ENCODE measurements at places on chromosomes 1 and 21.
A peak's percentile ranks its signal among the peaks of the same experiment; 100 is the strongest.

GRCh38 chr1:78758506-78758905 is 108.9 kb downstream of the IFI44 start:
- DNase-seq = no peak

DNA sequence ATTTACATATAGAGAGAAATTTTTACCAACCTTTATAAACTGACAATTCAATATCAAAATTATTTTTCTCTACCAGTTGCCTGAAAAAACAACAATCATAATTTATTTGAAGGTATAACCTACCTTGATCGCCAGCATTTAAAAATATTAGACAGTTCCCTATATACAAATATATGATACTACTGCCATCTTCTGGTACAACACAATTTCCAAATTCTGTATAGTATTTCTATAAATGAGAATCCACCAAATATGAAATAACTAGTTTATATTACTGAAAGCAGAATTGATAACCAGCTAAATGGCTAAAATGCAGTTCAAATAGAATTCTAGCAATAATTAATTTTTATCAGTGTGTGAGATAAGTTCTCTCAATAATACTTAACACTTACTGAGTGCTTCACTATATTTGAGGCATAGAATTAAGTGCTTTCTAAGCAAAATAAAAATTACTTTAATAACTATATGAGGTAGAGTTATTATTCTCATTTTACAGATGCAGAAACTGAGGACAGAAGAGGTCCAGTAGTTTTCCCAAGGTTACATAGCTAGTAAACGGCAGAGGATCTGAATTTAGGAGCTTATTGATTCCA is 75.6 kb downstream of the PIGK start:
- no peak for DNase-seq

DNA sequence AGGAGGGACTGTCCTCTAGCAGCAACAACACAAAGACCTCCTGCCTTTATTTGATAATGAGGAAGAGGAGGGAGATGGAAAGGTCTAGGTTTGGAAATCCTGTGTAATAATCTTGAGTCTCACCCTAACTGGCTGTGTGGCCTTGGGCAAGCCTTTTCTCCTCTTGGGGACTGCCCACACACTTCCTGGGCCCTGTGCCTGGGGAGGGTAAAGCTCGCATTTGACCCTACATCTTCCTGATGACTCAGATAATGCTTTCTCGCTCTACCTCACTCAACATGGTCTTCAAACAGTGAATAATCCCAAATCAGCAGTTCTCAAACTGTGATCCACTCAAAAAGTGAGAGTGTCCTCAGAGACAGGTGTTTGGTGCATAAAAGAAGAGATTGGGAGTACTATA is 81.2 kb downstream of the VWA5B1 start:
- DNase-seq = no peak

DNA sequence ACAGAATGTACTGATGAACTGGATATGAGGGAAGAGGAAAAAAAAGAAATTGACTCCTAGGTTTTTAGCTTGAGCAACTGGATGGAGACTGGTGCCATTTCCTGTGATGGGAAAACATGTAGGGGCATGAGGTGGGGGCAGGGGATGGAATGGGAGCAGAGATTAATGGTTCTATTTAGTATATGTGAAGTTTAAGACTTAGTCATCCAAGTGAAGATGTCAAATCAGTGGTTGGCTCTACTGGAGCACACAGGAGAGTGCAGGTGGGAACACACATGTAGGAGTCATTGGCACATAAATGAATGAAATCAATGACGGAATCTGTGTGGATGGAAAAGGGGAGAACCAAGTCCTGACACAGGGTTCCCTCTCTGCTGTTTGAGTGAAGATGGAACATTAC is 224.4 kb upstream of the COA6 start:
- DNase-seq = no peak

GRCh38 chr1:1601564-1602303 is 1.8 kb upstream of the FNDC10 start:
- no peak for DNase-seq

DNA sequence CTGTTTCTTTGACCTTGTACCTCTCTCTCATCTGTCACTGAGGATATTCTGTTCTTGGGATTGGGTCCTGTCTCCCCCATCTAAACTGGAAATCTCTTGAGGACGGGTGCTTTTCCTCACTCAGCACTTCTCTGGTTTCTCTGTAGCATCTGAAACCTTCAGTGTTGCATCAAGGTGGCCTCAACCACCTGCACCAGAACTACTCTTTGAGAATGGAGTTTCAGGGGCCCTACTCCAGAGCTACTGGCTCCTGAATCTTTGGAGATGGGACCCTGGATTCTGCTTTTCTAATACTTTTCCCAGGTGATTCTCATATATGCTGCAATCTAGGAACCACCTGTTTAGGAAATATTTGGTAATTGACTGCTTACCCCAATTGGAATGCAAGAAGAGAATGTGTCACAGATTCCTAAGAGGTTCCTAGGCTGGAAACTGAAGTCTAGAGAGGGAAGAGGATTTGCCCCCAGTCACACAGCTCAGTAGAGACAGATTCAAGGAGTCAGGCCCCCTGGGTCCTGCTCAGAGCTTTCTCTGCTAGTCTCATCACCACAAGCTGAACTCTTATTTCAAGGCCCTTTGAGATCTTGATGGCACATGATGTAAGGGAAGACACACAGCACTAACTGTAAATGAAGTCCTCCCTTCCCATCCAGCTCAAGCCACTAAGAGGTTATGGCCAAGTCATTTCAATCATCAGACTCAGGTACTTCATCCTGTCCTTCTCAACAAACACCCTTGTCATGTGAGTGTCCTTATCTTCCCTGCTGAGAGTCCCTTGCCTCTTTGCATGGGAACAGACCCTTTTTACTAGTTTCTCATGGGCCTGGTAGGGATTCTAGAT is 48.7 kb downstream of the EIF2D start:
- no peak for DNase-seq

- DNase-seq = no peak
Observed at GRCh38 chr1:78916986-78917385, 89.5 kb downstream of the ADGRL4 start.

DNA sequence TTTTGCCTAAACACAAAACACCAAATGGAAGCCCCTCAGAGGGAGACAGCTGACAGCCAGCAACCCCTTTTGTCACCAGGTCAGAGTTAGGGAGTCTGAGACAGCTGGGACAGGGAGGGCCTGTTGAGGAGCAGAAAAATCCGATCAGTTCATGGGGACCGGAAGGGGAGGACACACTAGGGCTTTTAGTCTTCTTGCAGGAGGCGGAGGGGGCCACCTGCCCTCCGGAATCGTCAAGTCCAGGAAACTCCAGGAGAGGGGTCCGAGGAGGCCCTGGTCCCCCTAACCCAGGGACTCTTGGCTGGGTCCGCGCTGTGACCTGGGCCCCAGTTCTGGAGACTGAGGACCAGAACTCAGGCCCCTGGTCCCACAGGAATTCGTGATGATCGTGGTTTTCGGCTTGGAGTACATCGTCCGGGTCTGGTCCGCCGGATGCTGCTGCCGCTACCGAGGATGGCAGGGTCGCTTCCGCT is 34.2 kb downstream of the KCNQ4 start:
- no peak for DNase-seq

DNA sequence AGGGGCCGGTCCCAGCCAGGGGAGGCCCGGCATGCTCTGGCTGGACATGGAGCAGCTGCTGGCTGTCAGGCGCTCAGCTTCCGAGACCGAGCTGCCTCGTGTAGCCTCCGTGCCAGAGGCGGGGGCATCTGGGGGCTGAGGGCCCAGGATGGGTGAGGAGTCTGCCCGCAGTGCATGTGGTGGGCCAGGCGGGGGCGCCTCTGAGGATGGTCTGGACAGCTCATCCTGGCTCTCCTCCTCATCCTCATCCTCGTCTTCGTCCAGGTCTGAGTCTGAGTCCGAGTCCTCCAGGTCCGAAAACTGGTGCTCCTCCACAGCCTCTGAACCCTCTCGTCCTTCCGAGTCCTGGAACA is 28.9 kb upstream of the EDN2 start:
- DNase-seq = no peak

DNA sequence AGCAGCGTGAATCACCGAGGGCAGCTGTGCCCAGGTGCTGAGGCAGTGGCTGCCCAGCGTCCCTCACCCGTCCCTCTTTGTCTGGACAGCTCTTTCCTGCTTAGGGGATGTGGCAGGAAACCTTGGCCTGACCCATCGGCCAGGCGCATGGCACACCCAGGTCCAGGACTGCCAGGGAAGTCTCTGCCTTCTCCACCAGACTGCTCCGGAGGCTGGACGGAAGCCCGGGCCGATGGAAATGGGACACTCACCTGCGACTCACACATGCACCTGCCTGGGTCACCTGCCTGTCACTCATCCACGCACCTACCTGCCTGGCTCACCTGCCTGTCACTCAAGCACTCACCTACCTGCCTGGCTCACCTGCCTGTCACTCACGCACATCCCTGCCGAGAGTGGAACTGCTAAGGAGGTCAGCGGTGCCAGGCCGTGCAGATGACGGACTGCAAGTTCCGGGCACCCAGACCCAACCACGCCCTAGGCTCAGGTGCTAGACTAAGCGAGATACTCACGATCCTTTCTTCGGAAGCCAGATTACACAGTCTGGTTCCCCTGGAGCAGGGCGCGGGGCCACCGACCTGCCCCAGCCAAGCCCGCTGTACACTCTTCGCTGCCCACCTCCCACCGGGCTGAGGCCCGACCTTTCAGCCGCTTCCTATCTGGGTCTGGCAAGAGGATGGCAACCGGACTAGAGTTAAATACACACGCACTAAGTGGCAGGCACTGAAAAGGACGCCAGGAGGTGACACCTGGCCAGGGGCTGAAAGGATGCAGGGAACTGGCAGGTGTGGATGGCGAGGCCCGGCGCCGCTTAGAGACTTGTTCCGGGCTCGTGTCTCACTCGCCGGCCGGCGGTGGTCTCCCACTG is 1.1 kb downstream of the UBE2J2 start:
- no peak for DNase-seq

DNA sequence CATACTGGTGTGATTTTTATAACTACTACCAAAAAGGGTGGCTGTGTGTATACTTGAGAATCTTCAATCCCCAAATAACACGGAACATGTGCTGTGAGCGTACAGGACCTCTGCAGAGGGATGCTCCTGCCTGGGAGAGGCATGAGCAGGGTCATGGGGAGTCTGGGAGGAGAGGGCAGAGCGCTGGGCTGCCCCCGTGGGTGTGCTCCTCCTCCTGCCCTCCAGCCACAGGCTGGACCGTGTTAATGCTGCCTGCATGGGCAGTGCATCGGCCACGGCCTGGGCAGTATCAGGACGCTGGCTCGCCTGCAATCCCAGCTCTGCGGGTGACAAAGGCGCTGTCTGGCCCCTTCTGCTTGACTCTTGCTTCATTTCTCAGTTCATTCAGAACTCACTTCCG is 6.2 kb downstream of the CEP104 start:
- DNase-seq = no peak

GRCh38 chr21:15614766-15615165 is 115.0 kb upstream of the USP25 start:
- DNase-seq = no peak

GRCh38 chr1:75996196-75996595 is 64.0 kb upstream of the ASB17 start:
- no peak for DNase-seq

DNA sequence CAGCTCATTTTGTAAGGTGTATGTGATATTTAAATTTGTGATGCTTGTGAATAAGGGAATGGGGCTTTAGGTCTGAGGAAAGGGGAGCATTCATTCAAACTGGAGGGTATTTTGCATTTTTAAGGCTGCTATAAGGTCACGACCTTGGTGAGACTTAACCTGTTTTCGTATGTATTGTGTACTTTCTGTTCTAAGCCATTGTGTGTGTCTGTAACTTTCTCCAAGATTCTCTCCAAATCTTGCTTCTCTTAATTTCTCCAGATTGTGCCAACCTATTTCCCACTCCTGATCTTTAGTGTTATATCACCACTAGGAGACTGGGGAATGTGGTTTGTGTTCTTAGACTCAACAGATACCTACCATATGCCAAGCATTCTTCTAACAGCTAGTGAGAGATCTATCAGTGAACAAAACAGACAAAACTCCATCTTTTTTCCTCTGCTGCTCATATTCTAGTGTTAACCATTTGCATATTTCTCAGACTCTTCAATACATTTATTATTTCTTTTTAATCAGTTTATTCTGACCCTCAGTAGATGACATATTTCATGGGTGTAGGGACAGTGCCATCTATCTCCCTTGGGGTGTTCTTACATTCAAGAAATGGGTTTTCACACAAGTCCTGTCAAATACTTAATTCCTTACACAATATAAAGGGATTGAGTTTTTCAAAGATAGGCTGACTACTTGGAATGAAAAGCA is 27.5 kb downstream of the ATP1B1 start:
- DNase-seq = no peak

- no peak for DNase-seq
Observed at GRCh38 chr1:227343727-227344551, 25.6 kb upstream of the CDC42BPA start.

- DNase-seq = peak; percentile 68
Observed at GRCh38 chr21:42145569-42146272, 73.2 kb upstream of the ABCG1 start.

DNA sequence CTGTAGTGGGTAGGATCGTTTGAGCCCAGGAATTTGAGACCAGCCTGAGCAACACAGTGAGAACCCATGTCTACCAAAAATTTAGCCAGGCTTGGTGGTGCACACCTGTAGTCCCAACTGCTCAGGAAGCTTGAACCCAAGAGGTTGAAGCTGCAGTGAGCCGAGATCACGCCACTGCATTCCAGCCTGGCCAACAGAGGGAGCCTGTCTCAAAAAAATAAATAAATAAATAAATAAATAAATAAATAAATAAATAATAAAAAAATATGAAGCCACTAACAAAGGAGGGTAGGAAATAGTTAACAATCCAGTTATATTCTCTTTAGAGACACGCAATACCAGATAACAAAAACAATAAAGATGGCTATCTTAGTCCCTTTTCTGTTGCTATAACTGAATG is 11.9 kb upstream of the CBR3 start:
- no peak for DNase-seq
